ENCODE measurements at places on chromosomes 6 and 20. TPM values are rescaled to one million over a fixed set of nuclear protein-coding genes. Genes with fewer than 3 reads are reported as not detected.

CYP21A2 gene
- not detected for total RNA-seq

- no peak for DNase-seq
These were observed 121.8 kb upstream of the HDGFL1 start for GRCh38 chr6:22447249-22448196.

- DNase-seq: no peak
These were observed 48.6 kb downstream of the CHMP4B start for GRCh38 chr20:33859751-33860150.

TNNC2 gene
- 1.3 TPM for total RNA-seq

- DNase-seq: peak; percentile 33
These were observed 40.6 kb downstream of the DTD1 start for GRCh38 chr20:18628330-18628920.

DNA sequence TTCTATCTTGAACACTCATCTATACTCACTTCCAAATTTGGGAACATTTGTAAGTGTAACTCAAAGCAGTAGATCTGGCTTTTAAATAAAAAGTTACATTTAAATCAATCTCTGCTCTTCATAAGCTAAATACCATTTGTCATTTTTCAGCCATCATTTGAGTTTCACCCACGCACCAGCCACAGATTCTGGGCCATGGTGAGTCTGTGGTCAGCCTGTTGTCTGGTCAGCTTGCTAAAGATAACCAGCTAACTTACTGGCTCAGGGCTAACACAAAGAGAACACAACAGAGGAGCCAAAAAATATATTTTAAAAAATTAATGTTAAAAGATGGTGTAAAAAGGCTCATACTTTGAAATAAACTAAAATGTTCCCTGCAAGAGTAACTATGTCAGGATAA is 181.3 kb downstream of the KIF6 start:
- DNase-seq: no peak

DNA sequence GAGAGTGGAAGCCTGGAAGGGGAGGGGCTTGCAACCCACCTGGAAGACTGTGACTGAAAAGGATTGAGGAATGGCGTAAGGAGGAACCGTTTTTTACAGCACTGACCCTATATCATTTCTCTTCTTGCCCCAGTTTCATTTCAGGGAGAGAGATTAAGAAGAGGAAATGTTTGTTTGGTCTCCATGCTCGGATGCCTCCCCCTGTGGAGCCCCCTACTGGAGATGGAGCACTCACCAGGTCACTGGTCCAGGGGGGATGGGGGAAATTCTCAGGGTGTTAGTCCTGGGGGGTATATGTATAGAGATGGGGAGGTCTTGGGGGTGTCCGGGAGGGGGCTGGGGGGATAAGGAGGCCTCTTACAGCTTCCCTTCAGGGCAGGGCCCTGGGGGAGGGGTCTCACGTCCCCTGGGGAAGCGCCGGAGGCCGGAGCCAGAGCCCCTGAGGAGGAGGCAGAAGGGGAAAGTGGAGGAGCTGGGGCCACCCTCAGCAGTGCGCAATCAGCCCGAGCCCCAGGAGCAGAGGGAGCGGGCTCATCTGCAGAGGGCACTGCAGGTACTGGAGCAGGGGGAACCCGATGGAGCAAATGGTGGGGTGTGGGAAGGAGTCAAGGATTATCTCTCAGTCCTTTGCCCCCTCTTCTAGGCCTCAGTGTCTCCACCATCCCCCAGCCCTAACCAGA is 3.2 kb downstream of the CUTA start:
- no peak for DNase-seq

DNA sequence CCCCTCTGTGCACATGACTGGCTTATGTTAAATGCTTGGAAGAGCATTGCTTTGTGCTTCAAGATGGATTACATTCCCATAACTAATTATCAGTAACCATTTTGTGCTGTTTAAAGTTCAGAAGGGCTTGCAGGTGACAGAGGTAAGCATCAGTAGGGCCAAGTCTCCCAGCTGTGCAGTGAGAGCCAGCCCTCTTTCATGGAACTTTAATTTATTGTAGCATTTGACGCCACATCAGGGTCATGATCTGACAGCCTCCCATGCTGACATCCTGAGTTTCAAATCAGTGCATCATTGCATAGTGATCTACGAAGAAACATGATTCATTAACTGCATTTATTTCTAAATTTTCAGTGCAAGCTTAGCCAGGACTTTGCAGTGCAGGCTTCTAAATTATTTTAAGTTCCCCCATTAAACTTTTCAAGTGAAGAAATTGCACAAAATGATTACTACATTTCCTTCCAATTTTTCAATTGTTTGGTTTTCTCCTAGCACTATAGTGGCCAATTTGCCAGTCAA is 380.9 kb downstream of the UTRN start:
- DNase-seq: no peak

IL17F gene
- not detected for total RNA-seq

DNA sequence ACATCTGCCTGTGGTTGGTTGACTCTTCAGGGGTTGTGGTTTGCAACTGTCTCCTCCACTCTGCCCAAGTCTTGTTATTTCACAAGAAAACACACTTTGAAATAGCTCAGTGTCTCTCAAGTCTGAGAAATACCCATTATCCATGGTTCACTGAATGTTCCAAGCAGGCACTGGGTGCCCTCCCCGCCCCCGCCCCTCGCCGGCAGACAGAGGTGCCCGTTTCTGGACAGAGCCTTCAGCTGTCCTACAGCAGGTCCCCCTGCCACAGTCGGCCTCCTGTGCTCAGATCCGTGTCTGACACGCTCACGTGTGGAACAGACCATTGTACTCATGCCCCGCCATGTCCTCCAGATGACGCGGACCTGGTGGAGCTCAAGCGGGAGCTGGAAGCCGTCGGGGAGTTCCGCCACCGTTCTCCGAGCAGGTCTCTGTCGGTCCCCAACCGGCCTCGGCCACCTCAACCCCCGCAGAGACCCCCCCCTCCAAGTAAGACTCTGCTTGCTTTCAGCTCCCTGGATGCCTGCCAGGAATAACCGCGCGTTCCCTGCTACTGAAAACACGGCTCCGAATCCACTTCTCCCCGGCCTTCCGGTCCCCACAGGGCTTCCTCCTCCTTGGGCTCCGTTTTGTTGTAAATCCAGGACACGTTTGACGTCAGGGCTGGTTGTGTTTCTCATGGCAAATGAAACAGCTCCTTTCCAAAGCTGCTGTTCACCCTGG is 81.4 kb downstream of the SERAC1 start:
- DNase-seq: no peak

CHD6 gene
- 51.1 TPM for total RNA-seq

SOBP gene
- total RNA-seq: 0.22 TPM

DNA sequence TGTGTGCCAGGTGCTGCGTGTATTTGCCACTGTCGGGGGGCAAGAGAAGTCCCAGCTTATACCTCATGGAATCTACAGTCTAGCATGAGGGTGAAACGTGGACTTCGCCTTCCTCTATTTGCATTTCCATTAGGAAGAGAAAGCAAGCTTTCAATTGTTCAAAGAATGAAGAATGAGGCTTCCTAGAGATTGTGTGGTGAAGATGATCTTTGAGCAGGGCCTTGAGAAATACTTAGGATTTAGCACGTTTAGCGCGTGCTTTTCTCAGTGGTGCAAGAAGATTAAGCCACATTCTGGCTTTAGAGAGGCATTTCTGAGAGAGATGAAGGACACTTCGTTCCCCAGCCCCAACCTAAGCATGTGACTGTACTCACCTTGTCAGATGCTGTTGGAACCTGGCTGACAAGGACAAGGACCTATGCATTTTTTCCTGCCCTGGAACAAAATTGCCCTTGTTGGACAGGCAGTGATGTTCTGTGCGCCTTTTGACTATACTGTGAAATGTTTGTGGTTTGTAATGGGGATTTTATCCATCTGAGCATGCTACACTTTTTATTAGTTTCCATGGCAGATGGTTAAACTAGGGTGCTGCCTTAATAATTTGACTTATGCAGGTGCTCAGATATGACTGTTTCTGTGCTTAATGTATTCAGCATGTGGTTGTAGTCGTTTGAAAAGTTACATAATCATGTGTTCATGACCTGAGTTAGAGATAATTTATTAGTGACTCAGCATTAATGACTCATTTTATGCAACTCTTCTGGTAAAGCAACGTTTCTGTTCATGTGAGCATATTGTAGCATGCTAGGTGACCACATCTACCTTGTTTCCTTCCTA is 10.7 kb downstream of the TULP4 start:
- DNase-seq: no peak

RNGTT gene
- total RNA-seq: 15.2 TPM

GRCh38 chr6:157184202-157185015 is 138.9 kb downstream of the TMEM242 start:
- no peak for DNase-seq

- DNase-seq: no peak
These were observed 111.6 kb downstream of the ERMARD start for GRCh38 chr6:169862892-169863525.

DNA sequence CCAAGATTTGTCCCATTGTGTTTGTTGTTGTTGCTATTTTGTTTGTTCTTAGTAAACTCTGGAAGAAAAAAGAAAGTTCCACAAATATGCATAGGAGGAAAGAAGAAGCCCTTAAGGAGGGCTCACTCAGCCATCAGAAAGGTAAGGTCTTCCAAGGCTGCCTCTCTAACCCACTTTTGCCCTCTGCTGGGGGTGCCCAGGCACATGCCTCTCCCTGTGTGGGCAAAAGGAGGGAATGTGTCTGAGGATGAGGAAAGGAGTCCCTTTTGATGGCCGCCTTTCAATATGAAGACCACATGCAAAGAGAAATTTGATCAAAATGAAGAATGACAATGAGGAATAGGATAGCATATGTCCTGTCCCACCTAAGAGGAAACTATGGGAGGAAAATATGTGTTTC is 248.2 kb upstream of the POU3F2 start:
- no peak for DNase-seq

ATP6V1G2 gene
- 1.8 TPM for total RNA-seq

TRIM15 gene
- not detected for total RNA-seq

GTF2H4 gene
- 43.9 TPM for total RNA-seq

- no peak for DNase-seq
These were observed 435 bp downstream of the KIFC1 start for GRCh38 chr6:33391922-33392594.

FERMT1 gene
- total RNA-seq: 20.6 TPM

OR14J1 gene
- total RNA-seq: not detected

HTR1E gene
- total RNA-seq: not detected

DNA sequence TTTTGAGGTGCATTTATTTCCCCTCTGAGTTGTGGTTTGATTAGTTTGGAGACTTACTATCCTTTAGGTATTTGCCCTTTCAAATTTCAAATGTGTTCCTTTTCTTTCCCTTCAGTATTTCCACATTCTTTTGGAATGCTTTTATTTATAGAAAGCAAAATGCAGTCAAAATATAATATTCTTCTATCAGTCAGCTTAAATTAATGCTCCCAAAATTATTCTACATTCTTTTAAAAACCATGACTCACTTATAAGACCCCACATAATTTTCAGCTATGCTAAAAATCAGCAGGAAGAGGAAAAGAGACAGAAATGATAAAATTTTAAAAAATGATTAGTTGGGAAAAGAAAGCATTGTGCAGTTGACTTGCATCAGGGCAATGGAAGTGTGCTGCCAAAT is 180.0 kb upstream of the SMLR1 start:
- no peak for DNase-seq

SSTR4 gene
- not detected for total RNA-seq

GRCh38 chr20:47682916-47683315 is 102.4 kb downstream of the SULF2 start:
- no peak for DNase-seq

DNA sequence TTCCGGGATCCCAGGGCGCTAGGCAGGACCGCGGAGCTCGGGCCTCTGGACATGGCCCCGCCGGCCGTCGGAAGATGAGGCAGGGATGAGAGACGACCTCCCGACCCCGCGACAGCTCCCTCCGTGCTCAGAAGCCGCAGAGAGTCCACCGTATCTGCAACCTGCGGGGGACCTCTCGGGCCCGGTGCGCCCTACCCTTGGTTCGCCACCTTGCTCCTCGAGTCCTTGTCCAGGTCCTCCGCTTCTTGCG is 301 bp downstream of the PPP1R3D start:
- no peak for DNase-seq

GHRH gene
- not detected for total RNA-seq

UBE2C gene
- total RNA-seq: 207 TPM

- DNase-seq: no peak
These were observed 55.9 kb downstream of the COL11A2 start for GRCh38 chr6:33136310-33136900.

PAX1 gene
- total RNA-seq: not detected

ZKSCAN8 gene
- total RNA-seq: 27.2 TPM

ISM1 gene
- not detected for total RNA-seq

STX16 gene
- total RNA-seq: 85.5 TPM

GRCh38 chr6:137155830-137156229 is 17.6 kb downstream of the IL22RA2 start:
- DNase-seq: no peak

EYA4 gene
- total RNA-seq: 9.8 TPM

GRCh38 chr6:151482290-151482689 is 11.5 kb upstream of the CCDC170 start:
- no peak for DNase-seq

DNA sequence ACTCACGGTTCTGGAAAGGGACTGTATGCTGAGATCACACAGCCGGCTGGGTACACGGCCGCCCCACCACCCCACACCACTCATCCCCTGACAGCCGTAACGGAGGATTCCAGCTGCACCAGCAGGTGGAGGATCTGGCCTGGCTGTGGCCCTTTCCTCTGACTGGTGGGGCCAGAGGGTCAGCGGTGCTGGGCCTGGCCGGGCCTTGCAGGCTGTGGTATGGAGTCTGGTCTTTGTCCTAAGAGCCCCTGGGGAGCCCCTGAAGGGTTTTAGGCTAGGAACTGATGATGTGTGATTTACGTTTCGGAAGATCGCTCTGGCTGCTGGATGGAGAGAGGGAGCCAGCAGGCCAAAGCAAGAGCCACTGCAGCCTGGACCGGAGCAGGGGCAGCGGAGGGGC is 26.6 kb downstream of the NOL4L start:
- no peak for DNase-seq

- no peak for DNase-seq
These were observed 26.4 kb downstream of the MRS2 start for GRCh38 chr6:24429146-24429545.

DNA sequence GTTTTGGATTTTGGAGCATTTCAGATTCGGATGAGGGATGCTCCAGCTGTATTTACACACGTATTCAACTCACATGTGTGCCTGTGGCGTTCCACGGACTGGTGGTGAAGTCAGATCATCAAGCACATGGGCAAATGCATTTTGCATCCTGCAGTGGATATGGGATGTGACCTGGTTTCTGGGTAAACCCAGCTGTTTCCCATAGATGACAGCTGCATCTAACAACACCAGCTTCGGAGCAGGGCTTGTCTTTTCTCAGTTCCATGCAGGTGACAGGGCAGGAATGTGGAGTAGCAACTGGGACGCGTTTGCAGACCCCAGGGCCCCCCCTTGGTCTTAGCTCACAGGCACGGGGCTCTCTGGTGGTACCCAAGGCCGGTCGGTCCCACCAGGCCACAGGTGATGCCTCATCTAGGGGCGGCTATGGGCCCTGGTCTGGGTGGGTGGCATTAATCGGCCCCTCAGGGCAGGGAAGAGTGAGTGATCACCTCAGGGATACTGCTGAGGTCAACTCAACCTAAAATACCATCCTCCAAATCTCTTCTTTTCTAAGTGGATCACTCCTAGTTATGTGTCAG is 83.2 kb downstream of the RAMACL start:
- DNase-seq: no peak

LZTS3 gene
- total RNA-seq: 10.4 TPM
